AML-193 (cell line): ENCODE measurements at places on chromosomes 12 and 14.

DNA sequence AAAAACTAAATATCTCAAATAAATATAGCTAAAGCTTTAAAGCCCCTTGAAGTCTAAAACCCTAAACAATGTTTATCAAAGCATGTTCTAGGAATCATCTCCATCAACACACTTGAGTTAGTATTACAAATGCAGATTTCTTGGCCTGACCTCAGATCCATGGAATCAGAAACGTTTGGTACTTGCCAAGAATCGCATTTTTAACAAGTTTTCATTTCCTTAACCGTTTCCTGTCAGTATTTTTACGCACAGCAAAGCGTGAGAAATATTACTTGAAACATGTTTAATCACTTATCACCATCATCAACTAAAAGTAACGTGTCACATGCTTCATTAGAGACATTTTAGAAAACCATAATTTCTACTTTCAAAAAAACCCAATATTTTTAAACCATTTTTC lies 9.7 kb downstream of the SLCO1C1 start:
- no peak for DNase-seq

GRCh38 chr14:76771437-76771980 lies 10.2 kb downstream of the VASH1 start:
- DNase-seq = no peak

DNA sequence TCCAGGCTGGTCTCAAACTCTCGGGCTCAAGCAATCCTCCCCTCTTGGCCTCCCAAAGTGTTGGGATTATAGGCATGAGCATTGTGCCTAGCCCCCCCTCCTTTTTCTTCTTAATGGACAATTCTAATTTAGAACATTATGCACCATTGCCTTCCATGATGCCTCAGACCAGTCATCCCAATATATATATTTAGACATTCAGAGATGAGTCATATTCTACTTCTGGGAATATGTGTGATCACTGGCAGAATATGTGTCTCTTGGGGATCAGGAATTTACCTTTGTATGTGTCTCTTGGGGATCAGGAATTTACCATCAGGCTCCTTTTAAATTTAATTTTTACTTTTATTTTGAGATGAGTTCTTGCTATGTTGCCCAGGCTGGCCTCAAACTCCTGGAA lies 7.5 kb upstream of the CCDC177 start:
- no peak for DNase-seq

DNA sequence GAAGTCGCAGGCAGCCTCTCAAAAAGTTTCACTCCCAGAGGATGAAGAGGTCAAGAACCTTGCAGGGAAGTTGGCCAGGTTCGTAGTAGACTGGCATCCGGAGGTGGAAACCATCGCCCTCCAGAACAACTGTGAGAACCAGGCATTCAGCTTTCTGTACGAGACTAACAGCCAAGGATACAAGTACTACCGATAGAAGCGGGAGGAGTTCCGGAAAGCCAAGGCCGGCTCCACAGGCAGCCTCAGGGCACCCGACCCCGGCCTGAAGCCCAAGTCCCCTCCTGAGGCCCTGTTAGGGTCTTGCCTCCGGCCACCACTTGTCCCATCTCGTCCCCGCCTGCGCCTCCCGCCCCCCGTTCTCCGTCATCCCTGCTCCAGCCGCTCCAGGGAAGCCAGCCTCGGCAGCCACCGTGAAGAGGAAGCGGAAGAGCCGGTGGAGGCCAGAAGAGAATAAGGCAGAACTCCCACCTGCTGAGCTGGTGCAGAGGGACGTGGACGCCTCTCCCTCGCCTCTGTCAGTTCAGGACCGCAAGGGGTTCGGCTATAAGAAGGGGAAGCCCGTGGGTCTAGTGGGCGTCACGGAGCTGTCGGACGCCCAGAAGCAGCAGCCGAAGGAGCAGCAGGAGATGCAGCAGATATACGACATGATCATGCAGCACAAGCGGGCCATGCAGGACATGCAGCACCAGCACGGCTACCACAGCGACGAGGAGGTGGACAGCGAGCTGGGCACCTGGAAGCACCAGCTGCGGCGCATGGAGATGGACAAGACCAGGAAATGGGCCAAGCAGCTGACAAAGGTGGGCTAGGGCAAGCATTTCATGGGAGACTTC lies 366.8 kb upstream of the ATXN7L3B start:
- no peak for DNase-seq

DNA sequence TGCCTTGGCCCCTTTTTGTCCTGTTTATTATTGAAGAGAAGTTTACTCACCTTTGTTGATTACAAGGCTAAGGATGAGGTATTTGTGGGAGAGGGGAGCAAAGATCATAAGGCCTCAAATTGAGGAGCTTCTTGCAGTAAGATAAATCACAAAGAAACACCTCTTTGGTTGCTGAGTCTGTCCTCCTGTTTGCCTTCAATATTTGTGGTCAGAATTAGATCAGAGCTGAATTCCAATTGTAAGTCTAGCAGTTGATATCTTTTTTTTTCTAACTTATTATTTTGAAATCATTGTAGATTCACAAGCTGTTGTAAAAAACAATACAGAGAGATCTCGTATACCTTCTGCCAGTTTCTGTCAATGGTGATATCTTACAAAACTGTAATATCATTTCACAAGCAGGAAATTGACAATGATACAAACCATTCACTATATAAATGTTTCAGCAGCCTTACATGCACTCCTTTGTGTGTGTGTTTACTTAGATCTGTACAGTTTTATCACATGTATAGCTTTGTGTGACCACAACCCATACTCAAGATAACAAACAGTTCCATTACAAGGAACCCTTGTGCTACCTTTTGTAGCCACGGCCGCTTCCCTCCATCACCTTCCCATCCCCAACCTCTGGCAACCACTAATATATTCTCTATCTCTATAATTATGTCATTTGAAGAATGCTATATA lies 97.4 kb downstream of the KICS2 start:
- no peak for DNase-seq

DNA sequence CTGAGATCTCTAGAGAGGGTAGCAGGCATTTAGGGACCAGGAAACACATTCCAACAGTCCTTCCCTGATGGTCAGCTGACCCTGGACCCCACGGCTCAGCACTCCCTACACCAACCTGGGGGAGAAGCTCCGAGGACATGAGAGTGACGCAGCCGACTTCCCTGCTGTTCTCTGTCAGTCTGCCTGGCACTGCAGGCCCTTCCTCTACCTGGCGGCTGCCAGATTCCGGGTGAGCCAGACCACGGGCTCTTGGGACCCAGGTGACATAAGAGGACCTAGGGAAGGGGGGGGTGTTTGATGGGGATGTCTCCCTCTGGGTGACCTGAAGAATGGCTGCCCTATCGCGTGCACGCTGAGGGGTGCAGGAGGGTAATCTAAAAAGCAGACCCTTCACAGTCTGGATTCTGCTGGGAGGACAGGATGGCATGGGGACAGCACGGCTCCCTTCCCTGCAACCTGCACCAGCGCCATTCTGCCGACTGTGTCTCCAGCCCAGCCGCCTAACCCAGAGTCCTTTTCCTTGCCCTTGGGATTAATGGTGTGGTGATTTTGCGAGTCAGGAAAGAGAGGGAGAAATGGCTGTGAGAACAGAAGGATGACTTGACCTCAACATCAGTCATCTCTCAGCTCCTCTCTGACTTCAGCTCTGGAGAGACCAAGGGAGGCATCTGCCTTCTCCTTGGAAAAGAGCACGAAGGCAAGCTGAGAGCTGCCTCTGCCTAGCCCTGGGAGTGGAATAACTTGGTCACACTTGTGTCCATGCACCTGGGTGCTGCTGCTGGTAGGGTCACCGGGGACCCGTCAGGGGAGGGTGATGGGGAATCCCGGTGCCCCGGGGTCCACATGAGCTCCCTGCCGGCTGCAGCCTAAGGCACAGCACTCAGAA lies 158.5 kb downstream of the CALM1 start:
- no peak for DNase-seq

- DNase-seq = no peak
Measured at GRCh38 chr12:127728285-127728684, 538.7 kb upstream of the TMEM132C start.

DNA sequence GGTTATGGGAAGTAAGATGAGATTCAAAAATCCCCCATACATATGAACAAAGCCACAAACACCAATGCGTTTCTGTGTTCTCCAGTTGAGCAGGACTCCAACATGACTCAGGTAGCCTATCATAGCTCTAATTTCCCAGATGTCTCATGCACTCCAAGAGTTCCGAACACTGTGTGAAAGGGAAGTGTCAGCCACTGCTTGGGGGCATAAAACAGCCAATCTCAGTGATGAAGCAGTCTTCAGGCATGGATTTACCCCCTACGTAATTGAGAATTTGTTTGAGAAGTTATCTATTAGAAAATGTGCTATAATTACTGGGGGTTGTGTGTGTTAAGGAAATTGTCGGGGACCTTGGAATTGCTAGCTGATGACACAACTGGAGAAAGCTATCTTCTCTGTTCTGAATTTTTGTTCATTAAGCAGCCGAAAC lies 153.9 kb upstream of the AVPR1A start:
- no peak for DNase-seq

DNA sequence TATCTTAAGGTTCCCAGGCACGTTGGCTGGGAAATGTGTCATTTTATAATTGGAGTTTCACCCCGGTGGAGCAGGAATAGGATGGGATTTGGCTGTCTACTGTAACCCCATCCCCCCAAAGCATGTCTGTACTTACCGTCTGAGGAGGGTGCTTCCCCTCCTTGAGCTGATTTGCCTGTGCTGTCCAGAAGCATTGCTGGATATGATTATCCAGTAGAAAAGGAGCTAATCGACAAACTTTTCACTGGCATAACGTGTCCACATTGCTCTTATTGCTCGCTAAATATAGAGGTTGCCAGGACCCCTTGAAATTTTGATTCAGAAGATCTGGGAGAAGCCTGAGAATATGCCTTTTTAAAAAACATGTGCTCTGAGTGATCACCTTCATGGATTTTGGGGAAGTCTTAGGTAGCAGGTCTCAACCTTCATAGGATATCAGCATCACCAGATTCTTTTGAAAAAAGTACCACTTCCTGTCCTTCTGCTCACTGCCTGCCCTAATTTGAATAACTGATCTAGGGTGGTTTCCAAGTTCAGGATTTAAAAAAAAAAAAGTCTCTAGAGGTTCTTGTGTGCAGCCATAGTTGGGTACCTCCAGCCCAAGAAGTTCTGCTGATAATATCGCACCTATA lies 80.4 kb upstream of the KCNA1 start:
- no peak for DNase-seq

DNA sequence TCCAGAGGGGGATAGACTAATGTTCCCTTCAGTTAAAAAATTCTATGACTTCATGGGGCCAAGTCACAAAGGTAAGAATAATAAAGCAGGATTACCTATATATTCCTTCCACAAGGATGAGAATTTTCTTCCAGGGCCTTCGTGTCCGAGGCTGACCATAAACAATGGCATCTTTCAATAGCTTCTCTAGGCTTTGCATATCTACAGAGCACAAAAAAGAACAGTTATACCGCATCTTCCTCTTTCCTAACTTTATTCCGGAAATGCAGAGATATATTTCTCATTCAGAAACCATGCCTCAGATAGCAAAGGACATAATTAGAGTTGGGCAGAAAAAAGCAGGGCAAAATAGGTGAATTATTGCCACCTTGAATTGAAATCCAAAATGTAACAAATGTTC lies 58.3 kb upstream of the ISM2 start:
- no peak for DNase-seq

- no peak for DNase-seq
Measured at GRCh38 chr12:104083769-104084475, 19.6 kb downstream of the HCFC2 start.

- no peak for DNase-seq
Measured at GRCh38 chr12:45298721-45299692, 83.1 kb downstream of the ANO6 start.

DNA sequence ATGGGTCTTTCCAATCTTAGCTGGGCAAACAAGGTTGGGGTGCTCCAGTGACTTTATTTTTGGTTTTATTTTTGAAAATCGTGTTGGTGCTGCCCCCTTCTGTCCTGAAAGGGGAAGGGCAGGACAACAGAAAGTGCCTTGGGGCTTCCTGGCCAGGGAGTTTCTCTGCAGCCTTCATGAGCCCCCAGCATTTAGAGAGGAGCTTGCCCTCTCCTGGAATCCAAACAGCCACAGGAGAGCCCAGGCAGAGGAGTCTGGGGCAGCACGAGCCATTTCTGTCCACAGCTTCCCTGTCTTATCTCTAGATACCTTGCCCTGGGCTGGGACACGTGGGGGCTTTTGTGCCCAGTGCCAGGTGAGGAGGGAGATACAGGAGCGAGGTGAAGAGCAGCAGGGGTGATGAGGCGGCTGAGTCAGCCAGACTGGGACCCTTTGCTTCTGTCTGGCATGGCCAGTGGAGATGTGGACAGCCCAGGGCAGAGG lies 4.4 kb upstream of the C1RL start:
- peak; percentile 62 for DNase-seq
